ENCODE measurements at places on chromosomes 7 and 10.
A peak's percentile ranks its signal among the peaks of the same experiment; 100 is the strongest.

- DNase-seq, result peak; percentile 43
These were observed at the start of gene SH2B2 for GRCh38 chr7:102286237-102287110. Gene SH2B2 (plus strand): TSS chr7:102286868. CDS start chr7:102300551, 13,683 bp downstream.

DNA sequence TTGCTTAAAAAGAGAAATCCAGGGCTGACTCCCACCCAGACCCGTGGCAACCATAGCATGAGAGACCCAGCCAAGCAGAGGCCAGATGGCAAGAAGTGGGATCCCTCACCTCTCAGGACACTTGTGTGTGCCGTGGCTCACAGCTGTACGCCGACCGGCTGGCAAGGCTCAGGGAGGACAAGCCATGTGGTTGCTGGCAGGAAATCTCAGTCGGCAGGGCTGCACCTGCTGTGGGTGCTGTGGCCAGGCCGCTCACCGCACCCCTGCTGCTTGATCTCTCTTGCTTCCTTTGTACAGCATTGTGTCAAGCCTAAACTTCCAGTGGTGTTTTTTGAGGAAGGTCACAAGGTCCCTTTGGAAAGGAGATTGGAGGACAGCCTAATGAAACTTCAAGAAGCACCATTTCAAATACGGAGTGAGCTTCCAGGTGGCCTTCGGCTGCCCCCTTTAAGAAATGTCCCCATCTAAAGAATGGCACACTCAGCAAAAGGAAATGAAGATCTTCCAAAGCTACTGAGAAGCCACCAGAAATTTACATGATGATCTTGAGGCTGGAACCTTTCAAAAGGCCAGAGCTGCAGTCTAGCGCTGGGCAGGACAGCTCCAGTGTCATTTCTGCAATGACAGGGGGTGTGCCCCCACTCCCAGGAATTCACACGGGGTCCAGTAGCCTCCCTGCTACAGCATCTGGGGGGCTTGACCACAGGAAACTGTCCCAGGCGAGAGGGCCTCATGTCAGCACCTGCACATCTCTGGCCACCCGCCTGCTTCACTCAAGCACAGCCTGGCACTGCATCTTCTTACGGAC, 409.0 kb upstream of the MGMT start:
- peak; percentile 5 for DNase-seq

DNA sequence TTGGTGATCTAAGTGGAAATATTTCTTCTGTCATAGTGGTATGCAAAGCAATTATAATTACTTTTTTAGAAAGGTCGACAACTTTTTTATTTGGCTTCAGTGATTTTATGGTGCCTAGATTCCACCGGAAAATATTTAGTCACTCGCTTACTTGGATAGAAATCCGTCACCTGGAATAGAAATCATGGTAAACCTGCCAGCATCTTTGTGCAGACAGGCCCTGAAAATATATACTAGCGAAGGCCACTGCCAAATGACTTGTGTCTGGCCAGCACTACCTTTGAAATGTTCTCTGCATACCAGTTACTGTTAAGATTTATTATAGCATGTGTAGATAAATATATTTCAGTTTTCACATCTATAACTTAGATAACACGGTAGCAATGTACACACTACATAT, 226.4 kb downstream of the AGMO start:
- DNase-seq, result no peak

GRCh38 chr10:119113751-119114732, 10.1 kb downstream of the DENND10 start:
- DNase-seq, result no peak

- no peak for DNase-seq
These were observed 60.9 kb downstream of the SLC16A9 start for GRCh38 chr10:59648711-59649201.

DNA sequence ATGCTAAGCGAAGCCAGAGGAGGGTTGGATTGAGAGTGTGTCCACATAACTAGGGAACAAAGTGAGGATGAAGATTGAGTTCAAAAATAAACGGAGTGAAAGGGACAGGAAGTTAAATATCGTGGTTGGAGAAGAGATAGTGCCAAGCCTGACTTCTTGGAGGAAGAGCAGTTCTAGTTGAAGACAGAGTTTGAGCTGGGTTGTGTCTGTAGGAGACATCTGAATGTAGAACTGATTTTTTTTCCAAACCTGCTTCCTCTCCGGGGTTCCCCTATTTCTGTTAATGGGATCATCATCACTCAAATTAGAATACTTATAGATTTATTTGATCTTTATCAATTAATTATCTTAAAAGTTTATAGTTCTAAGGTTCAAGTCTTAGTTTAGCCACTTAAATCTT, 35.6 kb downstream of the SP4 start:
- no peak for DNase-seq

DNA sequence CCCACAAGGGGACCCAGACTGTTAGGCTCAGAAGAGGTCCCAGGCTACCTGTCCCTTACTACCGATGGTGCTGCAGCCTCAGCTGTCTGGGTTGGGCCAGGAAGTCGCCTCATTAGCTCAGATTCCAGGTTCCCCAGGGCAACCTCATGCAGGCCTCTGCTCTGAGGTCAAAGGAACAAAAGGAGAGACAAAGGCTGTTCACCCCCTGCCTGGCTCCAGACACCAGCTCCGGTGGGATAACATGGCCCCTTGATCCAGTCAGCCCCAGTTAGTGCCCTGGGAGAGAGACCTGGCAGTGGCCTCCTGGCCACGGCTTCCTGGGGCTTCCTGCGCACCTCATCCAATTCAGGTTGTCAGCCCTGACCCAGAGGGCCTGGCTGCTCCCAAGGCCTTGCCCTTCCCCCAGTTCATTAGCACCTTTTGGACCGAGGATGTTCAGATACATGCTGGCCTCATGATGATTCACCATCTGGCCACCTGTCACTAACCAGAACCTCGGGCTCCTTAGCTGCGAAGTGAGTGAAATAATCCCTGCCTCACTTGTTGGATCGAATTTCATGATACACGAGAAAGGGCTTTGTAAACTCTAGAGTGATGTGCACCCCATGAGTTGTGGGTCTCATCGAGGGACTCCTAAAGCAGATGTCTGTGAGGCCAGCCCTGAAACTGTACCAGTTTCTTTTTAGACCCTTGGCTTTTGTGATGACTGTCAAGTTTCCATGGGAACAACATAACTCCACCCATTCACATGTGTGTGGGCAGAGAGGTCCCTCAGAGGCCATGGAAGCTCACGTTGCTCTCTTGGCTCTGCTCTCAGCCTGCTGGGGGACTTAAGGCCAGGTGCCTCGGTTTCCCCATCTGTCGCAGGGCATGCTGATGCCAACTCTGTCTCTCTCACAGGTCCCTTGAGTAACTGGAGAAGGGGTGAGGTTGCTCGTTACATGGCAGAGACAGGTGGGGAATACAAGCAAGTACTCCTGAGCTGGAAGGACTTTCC, 79.5 kb upstream of the PCBD1 start:
- no peak for DNase-seq

DNA sequence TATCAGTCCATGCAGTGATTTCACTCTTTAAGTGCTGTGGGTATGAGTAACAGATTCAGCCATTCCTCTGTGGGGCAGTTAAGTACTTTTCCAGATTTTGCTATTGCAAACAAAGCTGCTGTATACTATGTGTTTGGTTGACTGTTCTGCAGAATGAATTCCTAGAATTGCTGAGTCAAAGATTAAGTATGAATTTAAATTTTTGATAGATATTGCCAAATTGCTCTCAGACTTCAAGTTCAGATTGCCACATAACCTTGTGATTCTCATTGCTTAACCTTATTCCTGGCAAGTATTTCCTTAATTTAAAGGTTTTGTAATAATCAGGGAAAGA, 21.6 kb upstream of the SAR1A start:
- no peak for DNase-seq

GRCh38 chr10:36676321-36676720, 449.1 kb upstream of the ANKRD30A start:
- DNase-seq, result no peak

GRCh38 chr10:118207470-118208007, 134.6 kb downstream of the FAM204A start:
- DNase-seq, result no peak

DNA sequence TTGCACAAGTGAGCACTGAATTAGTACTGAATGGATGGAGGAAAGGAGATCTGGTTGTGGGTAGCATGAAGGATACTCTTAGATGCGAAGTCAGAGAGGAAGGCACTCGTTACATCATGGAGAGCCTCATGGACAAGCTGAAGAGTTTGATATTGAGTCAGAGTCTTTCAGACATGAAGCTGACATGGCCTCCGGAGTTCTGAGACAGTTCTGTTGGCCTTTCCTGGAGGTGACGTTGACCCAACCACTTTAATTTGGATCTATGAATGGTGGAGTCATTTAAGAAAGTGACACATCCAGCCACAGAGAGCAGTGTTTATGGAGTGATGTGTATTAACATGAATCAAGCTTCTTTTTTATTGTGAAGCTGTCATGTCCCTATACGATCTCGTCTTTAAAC, 286.3 kb upstream of the CDC14C start:
- no peak for DNase-seq

DNA sequence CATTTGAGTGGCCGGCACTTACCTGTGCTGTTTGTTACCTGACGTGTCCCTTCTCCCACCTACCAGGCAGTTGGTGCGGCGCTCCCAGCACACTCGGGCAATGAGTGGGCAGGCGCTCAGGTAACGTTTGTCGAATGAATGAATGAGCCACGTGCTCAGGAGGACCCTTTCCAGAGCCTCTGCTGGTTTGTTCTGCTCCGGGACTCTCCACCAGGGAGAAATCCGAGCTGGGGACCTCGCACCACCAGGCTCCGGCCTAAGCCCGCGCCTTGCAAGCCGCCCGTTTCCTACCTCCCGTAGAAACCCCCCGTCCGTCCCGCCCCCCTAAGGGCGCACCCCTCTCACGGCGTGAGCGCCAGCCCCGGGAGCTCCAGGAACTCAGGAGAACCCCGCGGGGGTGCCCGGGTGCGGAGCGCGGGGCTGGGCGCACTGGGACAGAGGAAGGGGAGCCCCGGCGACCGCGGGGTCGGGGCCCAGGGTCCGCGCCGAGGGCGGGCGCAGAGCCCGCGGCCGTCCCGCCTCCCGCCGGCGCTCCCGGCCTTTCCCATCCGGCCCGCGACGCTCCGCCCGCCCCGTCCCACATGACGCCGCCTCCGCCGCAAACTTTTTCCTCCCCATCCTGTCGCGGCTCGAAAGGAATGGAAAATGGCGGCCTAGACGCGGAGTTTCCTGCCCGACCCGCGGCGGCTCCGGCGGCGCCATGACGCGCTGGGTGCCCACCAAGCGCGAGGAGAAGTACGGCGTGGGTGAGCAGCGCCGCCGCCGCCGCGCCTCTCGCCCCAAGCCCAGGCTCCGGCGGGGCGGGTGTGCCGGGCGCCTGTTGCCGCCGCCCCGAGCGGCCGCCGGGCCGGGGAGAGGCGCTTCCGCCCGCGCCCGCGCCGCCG, at the start of gene DOCK1:
Gene DOCK1, plus strand, starts transcription at position 611 of the 884 bp plus-strand sequence. Its CDS starts 90 bp downstream, at position 701.
- no peak for DNase-seq

DNA sequence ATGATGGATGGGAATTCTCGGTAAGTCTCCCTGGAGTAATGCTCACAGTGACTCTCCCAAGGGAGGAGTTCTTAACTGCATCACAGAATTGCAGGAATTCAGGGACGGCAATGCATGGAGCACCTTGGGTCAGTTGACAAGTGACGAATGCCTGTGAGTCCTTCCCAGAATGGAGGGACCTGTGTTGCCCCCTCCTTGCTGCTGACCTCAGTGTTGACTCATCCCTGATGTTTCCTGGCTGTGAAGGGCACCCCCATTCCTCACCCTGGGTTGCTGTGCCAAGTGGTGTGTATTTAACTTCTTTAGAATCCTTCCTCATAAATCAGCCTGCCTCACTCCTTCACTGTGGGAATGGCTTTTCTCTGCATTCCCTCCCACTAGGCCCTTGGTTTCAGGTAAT, 98.9 kb downstream of the LRMDA start:
- DNase-seq, result no peak

DNA sequence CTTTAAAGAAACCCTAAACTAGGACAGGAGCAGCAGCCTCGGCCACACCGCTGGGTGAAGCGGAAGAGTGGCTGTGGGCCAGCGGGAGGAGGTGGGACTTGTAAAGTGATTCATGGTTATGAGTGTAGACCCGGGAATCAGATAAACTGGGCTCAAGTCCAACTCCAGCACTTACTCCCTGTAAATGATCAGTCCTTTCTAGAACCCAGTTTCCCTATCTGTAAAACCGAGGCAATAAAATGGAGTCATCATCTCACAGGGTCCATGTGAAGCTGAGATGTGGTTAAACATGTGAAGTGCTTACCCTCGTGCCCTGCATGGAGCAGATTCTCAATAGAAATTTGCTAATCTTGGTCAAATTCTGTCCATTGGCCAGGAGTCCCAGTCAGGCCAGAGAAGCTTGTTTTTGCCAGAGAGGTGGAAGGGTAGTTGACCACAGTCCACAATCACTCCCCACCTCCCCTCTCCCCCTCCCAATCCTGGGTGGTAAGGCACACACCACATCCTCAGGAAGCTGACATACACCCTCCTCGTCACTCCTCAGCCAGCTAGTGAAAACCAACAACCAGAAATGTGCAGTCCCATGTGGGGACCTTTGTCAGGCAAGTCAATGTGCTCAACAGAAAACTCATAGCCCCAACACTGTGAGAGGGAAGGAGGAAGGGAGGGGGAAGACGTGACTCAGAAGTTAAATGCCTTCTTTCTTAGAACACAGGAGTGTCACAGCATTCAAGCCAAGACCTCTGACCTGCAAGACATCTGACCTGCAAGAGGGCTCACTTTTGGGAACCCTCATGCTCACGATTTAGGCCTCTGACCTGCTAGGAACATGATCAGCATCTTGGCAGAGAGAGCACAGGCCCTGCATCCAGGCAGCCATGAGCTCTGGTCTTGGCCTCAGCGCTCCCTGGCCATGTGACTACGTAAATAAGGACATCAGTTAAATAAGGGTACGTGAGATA, 145.1 kb downstream of the PLXNA4 start:
- DNase-seq, result peak; percentile 42

DNA sequence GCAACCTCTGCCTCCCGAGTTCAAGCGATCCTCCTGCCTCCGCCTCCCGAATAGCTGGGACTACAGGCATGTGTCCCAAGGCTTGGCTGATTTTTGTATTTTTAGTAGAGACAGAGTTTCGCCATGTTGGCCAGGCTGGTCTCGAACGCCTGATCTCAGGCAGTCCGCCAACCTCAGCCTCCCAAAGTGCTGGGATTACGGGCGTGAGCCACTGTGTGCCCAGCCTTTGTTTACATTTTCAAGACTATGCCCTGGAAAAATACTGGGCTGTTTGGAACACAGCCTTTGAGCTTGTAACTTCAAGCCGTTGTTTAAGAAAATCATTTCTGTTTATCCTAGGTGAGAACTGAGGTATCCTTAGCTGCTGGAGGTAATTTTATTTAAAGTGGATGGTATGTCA, 1.9 kb downstream of the ZKSCAN1 start:
- no peak for DNase-seq

GRCh38 chr10:71829171-71829570, 21.9 kb downstream of the PSAP start:
- DNase-seq, result no peak

GRCh38 chr10:97683556-97684367, 3.3 kb downstream of the AVPI1 start:
- DNase-seq, result no peak

- no peak for DNase-seq
These were observed 436.8 kb upstream of the C7orf33 start for GRCh38 chr7:148153616-148154284.

Data from activated naive CD4-positive, alpha-beta T cell treated with Interleukin-2 at 50 U/mL for 16 hours (primary cell).